ENCODE measurements at places on chromosomes 12 and 14.
A peak's percentile ranks its signal among the peaks of the same experiment; 100 is the strongest.

DNA sequence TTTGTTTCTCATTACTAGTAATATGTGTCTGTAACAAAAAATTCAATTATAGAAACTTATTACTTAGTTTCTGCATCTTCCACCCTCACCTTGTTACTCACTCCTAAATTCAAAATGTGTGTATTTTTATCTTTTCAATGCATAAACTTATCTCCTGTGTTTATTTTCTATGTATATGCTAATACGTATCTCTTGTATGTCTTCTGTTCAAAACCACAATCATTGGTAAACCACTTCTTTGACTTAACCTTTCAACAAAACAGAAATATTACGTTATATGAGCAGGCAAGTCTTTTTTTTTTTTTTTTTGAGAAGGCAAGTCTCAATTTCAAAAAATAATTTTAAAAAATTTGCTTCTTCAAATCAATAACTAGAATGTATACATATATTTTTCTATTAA lies 39.2 kb upstream of the RPH3A start:
- no peak for DNase-seq

DNA sequence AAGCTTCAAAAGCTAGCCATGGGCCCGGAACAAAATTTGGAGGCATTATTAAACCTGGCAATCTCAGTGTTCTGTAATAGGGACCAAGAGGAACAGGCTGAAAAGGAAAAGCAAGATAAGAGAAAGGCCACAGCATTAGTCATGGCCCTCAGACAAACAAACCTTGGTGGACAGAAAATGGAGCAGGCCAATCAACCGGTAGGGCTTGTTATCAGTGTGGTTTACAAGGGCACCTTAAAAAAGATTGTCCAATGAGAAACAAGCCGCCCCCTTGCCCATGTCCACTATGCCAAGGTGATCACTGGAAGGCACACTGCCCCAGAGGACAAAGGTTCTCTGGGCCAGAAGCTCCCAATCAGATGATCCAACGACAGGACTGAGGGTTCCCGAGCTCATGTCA lies 653.9 kb upstream of the TMEM132C start:
- no peak for DNase-seq

DNA sequence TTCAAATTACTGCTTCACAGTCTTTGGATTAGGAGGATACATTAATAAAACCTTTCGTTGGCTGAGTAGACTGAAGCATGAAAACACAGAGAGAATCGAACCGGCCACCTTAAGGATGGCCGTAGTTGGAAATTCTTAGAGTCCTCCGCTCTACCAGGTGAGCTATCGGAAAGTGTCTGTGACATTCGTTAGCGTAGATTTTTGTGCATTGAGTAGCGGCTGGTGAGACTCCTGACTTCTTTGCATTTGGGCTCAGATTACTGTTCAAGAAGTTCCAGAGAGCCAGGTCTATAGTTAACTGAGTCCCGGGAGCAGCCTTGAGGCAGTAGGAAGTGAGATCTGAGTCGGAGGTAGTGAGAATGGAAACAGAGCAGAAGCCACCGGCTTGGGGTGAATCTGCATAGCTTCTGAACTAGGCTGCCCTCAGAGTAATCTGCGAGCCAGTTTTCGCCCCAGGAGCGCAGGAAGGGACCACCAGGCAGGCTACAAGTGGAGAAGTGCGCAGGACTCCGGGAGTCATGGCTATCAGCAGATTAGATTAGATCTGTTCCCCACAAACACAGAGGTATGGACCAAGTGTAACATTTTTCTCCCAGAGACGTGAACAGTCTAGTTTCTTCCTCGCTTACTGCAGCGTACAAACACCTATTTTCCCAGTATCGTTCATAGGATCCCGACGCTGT lies 11.0 kb downstream of the OR6S1 start:
- DNase-seq, result peak; percentile 40

DNA sequence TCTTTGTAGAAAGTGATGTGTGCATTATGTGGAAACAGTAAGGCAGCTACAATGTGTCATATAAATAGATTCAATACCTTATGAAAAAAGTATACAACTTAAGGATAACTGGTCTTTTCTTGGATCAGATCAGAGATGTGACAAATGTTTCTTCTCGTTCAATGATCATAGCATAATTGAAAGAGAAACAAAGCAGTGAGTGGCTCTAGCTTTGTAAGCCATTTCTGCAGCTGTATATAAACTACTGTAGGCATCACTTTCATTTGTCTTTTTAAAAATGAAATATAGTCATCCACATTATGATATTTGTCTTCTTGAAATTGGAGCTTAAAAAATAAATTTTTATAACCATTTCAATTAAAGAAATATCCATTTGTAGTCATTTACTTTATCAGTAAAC lies 63.8 kb upstream of the LMO3 start:
- DNase-seq, result no peak

DNA sequence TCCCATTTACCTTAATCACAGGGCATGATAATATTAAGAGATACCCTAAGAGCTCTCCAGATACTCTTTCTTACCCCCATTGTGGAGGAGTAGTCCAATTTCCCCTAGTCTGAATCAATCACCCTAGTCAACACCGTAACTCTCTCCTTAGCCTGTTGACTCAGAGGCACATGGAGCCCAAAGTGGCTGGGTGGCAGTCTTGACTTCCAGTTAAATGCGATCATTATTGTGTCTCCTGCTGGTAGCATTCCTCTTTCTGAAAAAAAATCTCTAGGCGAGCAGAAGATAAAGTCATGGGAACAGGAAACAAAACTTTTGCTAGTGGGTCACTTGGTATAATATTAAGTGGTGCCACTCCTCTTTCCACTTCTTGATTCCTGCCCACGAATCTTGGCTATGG lies 46.4 kb downstream of the EMP1 start:
- no peak for DNase-seq

DNA sequence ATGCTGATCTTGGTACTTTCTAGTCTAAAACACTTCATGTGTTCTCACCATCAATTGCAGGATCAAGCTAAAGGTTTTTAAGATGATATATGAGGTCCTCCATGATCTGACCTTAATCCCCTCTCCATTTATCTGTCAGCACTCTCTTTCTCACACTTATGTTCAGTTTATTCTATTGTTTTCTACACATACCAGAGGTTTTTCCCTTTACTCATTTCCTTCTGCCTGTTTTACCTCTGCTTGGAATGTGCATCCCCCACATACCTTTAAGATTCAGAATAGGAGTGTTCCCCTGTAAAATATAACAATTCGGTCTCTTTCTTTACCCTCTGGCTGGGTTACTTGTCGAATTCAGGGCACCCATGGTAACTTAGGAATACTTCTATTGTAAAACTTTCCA lies 219.1 kb upstream of the PKP2 start:
- DNase-seq, result no peak

DNA sequence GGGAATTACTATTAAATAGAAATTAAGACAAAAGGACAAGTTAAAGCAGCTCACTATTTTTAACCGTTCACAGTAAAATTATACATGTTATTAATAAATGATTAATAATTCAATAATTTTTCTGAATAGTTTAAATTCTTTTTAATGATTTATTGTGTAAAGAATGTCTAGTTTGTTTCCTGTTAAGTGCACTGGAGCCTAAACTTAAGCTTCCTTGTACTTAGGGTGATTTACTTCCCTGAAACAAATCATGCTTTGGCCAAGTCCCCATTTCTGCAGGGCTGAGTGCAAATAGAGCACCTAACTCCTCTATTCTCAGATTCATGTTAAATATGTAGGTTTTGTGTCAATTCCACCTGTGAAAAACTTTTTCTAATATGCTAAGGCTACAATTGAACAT lies 188.9 kb upstream of the PDZRN4 start:
- no peak for DNase-seq

GRCh38 chr14:94331462-94331861 lies 8.3 kb upstream of the SERPINA6 start:
- no peak for DNase-seq

- DNase-seq, result no peak
Observed at GRCh38 chr12:102629262-102629888, 149.0 kb upstream of the IGF1 start.

GRCh38 chr12:127012109-127012508 lies 1254.9 kb upstream of the TMEM132C start:
- no peak for DNase-seq

DNA sequence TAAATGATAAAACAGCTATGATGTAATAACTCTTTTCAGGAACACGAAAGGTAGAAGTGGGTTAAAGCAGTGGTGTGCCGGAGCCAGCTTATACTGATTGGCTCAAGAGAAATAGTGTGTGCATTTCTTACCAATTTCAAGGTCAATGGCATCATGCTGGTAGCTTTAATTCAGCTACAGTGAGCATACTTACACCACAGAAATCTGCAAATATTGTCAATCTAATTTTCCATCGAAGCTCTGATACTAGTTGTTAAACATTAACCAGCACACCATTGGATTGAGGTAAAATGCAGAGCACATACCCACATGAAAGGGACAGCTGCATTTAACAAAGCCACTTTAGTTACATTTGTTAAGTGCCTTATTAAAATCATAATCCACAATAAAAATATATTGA lies 225.7 kb downstream of the KCNC2 start:
- no peak for DNase-seq

GRCh38 chr14:63357841-63358240 lies 39.1 kb upstream of the GPHB5 start:
- DNase-seq, result no peak

- DNase-seq, result no peak
Observed at GRCh38 chr14:53161758-53162435, 8.8 kb upstream of the DDHD1 start.

- no peak for DNase-seq
Observed at GRCh38 chr12:74415633-74416032, 122.0 kb upstream of the ATXN7L3B start.

- peak; percentile 53 for DNase-seq
Observed at GRCh38 chr14:71753126-71753830, 179.0 kb upstream of the RGS6 start.

GRCh38 chr12:25458047-25458552 lies 95.0 kb downstream of the LMNTD1 start:
- DNase-seq, result no peak

GRCh38 chr14:33979613-33980276 lies 28.9 kb upstream of the EGLN3 start:
- no peak for DNase-seq

- DNase-seq, result no peak
Observed at GRCh38 chr12:68831272-68831671, 23.3 kb downstream of the MDM2 start.

DNA sequence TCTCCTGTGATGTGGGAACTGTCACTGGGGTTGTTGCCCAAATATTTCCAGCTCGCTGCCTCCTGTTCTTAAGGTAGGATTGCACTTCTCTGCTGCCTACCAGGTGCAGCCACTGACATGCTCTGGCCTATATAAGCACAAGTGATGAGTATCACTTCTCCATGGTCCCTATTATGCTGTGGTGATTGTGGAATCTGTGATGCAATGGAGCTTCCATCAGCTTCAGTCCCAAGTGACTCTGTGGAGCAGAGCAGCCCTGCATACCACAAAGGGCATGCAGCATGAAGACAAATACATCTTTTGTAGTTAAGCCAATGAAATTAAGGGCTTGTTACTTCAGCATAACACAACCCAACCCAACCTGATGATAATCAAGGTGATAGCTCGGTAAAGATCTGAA lies 43.5 kb downstream of the CKAP4 start:
- no peak for DNase-seq

- no peak for DNase-seq
Observed at GRCh38 chr12:42904683-42905418, 315.3 kb upstream of the PRICKLE1 start.

DNA sequence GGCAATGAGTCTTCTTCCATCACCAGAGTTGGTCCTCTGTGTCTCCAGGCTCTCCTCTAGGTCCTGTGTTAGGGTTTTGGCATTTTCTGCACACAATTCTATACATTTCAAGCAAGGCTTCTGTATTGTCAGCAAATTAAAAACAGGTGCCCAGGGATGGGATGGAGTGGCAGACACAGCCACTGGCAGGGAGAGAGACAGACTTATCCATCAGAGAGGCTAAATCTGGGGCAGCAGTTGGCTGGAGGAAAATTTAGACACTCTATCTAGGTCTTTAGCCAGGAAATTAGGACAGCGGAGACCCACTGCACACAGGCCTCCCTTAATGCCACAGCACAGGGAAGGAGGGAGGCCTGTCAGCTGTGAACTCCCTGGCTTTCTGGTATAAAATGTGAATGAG lies 20.2 kb downstream of the PLEKHD1 start:
- DNase-seq, result no peak

DNA sequence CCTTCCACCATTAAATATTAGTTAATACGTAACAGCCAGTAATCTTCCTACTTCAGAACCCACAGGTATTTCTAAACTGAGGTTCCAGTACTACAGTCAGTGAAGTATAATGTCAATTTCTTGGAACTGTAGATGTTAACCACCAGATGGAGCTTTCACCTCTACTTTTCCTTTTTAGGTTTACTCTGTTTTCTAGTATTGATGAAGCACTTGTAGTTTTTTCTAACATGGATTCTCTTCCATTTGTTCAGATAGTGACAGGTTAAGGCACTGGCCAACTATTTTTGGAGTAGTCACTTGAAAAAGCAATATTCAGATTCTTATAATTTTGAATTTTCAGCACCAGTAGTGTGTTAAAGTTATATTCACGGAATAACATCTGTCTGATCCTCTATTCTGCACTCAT lies 4.6 kb upstream of the SEC23A start:
- DNase-seq, result peak; percentile 29

DNA sequence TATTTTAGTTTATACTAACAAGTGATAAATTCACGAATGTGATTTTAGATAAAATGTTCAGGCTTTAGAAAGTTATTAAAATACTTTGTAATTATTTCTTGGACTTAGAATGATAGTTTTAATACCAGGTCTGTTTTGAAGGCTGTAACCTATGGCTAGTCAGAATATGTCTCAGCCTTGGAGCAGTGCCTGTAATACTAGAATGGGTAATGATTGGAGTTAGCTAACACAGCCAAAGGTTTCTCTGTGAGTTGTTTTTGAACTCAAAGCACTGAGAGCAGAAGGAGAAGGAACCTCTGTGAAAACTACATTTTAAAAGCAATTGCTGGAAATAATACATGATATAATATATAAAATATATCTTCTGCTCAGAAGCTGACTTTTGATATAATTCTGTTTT lies 110.1 kb downstream of the TMEM117 start:
- DNase-seq, result no peak

DNA sequence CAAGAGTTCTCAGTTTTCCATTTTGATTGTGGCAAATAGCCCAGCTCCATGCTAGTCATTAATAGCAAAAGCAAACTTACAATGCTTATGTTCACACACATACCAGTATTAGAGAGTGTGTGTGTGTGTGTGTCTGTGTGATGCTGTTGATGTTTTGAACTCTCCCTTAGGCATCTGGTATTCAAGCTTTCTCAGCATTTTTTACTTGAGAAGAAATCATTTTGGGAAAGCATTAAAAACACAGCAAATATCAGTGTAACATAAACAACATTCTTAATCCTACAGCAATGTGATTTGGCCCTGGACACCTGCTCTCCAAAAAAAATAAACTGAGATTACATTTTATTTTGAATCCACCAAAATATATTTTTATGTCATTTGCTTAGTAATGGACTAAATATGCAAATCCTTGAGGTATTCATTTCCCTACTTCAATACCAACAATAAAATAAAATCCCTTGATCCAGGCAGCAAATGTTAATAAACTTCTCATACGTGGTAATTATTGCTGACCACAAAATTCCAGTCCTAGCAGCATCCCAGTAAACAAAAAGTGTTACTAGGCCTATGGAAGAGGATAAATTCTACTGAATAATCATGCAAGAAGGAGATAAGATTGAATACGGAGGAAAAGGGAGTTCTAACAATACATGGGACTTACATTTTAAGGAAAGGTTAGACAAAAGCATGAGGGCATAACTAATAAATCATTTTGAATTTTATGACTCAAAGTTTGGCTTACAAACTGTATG lies 249.5 kb upstream of the CLEC14A start:
- DNase-seq, result no peak
